H1 (cell line): ENCODE measurements at places on chromosomes 13 and 19. TPM values are rescaled to one million over a fixed set of nuclear protein-coding genes. Genes with fewer than 3 reads are reported as not detected.

The TIMM29 gene
- total RNA-seq, result 22.5 and 24.0 TPM in 2 replicates

The GADD45B gene
- 11.0 and 11.4 TPM in 2 replicates for total RNA-seq

DNA sequence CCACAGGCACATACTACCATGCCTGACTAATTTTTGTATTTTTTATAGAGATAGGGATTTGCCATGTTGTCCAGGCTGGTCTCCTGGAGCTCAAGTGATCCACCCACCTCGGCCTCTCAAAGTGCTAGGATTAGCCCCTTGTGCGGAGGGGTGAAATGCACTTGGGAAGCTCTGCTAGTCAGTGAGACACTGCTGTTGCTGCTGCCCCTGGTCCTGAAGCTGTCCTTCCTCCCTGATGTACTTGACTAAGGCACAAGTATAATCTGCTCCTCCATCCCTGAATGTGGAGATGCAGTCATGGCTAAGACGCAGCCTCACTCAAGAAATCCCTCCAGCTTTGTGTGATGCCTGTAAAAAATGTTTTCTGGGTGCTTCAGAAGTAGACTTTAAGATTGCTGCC, 124.5 kb downstream of the KCTD15 start:
- no peaks in the 10 kb centered on the region for H3K4me1 ChIP-seq
- H3K27me3 ChIP-seq, result no peaks in the 10 kb centered on the region
- no peak for DNase-seq
- no peak overlapping the region for H3K27ac ChIP-seq

DNA sequence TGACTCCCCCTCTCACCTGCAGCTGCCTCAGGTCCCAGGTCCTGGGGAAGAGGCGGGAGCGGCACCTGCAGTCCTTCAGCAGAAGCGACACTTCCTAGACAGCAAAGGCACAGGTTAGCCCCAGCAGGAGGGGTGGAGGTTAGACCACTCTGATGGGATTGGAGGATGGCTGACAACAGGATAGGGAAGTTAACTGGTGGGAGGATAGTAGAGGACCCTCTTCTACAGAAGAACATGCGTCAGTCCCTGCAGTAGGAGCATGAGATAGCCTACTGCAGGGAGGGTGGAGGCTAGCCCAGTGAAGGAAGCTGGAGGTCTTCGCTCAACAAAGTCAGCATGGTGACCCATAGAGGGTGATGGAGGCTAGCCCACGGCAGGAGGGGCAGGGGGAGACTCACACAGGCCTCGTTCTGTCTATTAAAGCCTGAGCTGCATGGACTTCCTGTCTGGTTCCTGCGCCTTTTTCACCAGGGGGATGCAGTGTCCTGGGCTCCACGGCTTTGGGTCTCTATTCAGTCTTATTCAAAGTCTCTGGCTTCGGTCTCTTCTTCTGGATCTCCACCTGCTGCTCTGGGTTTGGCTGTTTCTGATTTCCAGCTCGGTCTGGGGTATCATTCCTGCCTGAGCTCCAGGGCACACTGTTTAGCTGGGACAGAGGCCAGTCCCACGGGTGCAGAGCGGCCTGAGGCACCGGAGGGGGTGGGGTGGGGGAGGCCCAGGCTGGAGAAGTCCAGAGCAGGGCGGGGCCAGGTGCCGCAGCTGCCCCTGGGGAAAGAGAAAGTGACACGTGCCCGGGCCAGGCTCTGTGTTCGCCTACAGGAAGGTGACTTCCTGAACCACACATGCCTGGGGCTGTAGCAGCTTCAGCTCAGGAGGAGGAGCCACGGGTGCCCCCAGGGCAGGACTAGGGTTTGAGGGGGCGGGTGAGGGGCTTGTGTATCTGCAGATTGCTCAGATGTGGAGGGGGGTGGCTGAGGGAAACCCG, 7.3 kb downstream of the IFNL3 start:
- H3K27ac ChIP-seq, result no peak overlapping the region
- no peak overlapping the region for H3K4me3 ChIP-seq
- H3K27me3 ChIP-seq, result no peaks in the 10 kb centered on the region
- DNase-seq, result no peak

The ERICH6B gene
- total RNA-seq, result not detected in 2 replicates

DNA sequence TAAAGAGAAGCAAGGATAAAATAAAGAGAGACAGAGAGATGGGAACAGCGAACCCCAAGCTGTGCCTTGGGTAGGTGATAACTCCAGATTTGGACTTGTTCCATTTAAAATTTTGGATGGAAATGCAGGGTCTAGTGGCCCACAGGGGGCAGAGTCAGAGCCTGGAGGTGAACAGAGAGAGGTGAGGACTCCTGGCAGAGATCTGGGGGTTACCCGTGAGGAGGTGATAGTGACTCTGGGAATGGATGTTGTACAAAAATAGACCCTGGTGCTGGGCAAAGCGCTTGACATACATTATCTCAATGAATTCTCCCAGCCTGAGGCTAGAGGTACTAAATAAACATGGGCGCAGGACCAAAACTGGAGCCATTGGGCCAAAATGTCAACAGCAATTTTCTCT, 14.3 kb upstream of the DHRS12 start:
- H3K4me1 ChIP-seq, result peaks cover 16% of the 10 kb centered on the region
- no peaks in the 10 kb centered on the region for H3K36me3 ChIP-seq
- H3K27me3 ChIP-seq, result peaks cover 3% of the 10 kb centered on the region; the same call in 1 of the 2 replicates
- no peak overlapping the region for H3K27ac ChIP-seq
- no peak overlapping the region for H3K4me3 ChIP-seq
- no peak for DNase-seq

The CEACAM7 gene
- total RNA-seq, result not detected in 2 replicates

DNA sequence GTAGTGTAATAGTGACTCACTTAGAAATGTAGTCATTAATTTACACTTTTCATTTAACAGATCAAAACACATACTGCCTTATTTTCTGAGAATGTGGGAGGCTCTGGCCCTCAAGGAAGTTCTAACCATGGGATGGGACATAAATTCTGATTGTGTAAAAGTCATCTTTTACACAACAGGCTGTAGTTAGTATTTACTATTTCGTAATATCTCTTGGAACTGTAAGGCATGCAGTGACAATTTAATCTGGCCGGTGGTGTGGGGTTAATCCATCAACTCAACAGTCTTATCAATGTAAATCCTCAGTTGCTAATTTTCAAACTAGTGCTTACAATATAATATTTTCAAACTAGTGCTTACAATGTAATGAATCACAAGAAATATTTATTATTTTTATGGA, 1599.2 kb downstream of the EFNB2 start:
- no peak overlapping the region for H3K27ac ChIP-seq
- H3K27me3 ChIP-seq, result no peaks in the 10 kb centered on the region
- H3K36me3 ChIP-seq, result no peaks in the 10 kb centered on the region
- H3K4me1 ChIP-seq, result no peaks in the 10 kb centered on the region

The SULT2A1 gene
- not detected in 2 replicates for total RNA-seq

DNA sequence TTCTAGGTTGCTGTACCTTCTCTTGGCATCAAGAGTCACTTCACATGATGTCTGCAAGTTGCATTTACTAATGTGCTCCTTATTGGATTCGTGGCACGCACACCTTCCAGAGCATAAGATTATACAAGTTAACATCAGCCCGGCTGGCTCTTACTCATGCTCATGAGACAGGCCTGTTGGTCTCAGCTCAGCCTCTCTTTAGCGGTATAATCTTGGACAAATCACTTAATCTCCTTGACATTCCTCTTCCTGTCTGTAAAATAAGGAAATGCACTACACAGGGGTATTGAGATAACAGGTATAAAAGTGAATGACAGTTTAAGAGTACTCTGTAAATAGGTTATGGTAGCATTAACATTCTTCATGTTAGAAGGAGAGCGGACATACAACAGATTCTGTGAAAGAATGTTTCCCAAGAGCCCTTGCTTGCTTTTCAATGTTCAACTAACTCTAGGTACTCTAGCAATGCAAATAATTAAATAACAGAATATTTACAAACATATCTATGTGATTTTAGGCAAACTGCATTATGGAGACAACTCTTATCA, 181.1 kb downstream of the FGF14 start:
- DNase-seq, result no peak
- H3K4me3 ChIP-seq, result no peak overlapping the region
- H3K4me1 ChIP-seq, result no peaks in the 10 kb centered on the region
- no peaks in the 10 kb centered on the region for H3K27me3 ChIP-seq
- no peaks in the 10 kb centered on the region for H3K36me3 ChIP-seq

DNA sequence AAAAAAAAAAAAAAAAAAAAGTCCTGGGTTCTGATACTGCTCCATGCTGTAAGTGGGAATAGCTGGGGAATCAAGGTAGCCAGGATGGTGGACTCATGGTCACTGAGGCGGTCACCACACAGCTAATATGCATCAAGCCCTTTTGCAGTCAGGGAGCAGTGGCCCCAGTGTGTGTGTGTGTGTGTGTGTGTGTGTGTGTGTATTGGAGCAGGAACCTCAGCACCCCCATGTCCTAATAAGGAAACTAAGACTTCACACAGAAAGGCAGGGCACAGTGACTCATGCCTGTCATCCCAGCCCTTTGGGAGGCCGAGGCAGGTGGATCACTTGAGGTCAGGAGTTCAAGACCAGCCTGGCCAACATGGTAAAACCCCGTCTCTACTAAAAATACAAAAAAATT, 12.0 kb downstream of the B3GNT3 start:
- DNase-seq, result no peak
- no peak overlapping the region for H3K4me3 ChIP-seq
- no peaks in the 10 kb centered on the region for H3K27me3 ChIP-seq
- no peaks in the 10 kb centered on the region for H3K36me3 ChIP-seq

- no peaks in the 10 kb centered on the region; the same call in 1 of the 2 replicates for H3K36me3 ChIP-seq
- H3K4me1 ChIP-seq, result no peaks in the 10 kb centered on the region
These were observed 343.4 kb downstream of the SLITRK5 start for GRCh38 chr13:88014527-88014926.

DNA sequence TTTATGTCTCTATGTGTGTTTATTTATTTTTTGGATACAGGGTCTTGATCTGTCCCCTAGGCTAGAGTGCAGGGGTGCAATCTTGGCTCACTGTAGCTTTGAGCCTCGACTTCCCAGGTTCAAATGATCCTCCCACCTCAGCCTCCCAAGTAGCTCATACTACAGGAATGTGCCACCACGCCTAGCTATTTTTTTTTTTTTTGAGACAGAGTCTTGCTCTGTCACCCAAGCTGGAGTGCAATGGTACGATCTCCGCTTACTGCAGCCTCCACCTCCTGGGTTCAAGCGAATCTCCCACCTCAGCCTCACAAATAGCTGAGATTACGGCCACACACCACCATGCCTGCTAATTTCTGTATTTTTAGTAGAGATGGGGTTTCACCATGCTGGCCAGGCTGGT, 5.0 kb upstream of the ANGPTL4 start:
- DNase-seq, result no peak
- H3K27ac ChIP-seq, result no peak overlapping the region
- peaks cover 3% of the 10 kb centered on the region; the same call in 1 of the 2 replicates for H3K4me1 ChIP-seq
- no peak overlapping the region for H3K4me3 ChIP-seq
- no peaks in the 10 kb centered on the region for H3K36me3 ChIP-seq
